ENCODE measurements at places on chromosomes 6 and 20.
A peak's percentile ranks its signal among the peaks of the same experiment; 100 is the strongest.

DNA sequence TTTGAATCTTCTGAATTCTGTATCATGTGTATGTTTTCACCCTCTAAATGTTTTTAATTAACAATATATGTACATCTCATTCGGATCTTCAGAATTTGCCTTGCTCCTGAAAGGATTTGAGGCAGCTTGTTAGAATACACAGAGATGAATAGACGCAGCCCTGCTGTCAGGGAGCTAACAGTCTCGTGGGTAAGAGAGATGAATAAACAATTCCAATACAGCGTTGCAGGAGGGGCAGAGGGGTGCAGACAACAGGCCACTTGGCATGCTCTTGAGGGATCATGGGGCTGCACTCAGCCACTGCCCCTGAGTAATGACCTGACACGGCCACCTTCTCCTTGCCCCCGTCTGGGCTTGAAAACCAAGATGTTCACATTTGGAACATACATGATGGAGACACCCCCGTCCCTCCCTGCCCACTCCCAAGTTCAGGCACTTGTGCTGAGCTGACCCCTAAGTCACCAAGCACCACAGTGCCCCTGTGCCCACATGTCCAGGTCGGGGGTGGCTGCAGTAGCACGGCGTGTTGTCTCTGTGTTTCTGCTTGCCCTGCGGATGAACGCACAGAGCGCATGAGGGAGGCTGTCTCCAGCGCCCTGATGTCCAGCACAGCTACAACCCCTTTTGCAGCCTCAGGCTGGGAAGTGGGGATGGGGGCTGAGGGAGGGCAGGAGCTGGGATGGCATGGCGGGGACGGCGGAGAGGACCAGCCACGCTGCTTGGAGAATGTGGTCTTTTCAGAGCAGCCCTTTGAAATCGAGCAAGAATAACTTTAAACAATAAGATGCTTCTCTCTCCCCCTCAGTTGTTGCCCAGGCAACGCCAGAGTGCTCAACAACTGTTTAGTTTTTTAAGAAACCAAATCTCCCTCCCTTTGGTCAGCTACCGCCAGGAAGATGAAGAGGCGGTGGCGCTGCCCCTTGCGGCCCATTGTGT is 33.0 kb upstream of the CDH22 start:
- DNase-seq = no peak

DNA sequence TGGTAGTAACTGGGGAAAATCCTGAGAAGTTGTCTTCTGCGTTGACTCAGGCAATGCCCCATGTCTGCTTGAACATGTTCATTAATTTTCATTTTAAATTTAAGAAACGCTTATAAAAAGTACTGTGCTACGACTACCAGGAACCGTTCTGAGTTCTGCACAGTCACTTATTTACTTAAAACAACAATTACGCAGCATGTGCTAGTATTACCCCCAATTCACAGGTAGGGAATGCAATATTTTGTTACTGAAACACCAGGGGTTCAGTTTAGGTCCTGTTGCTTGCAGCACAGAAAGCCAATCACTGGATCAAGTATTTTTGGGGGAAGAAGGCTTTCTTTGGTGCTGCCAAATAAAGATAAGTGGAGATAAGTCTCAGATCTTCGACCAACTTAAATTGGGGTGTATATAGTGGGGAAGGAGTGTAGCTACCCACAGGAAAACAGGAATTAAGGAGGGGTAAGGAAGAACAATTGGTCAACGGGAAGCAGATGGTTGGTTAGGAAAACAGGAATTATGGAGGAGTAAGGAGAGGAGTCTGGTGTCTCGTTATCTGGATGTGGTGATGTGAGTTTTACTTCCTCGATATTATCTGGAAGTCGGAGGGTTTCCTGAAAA is 5.2 kb upstream of the LRP11 start:
- no peak for DNase-seq

DNA sequence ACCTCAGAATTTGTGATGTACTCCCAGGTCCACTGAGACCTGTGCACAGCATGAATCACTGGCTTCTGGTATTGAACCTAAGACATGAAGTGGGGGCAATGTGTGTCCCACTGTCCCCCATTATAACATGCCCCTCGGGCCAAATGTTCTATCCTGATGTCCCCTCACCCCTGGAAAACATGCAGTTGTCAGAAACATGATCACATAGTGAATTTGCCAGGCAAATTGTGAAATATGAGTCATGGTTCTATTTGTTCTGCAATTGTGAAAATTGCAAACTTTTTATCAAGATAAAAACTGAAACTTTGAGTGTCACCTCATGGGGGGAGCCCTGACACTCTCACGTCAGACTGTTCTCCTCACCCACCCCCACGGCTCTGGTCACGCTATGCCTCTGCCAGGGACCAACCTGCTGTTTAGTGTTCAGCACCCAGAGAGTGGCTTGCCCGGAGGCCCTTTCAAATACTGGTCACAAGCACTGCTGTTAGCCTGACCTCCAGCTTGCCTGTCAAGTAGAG is 305.3 kb downstream of the CLIC5 start:
- peak; percentile 20 for DNase-seq

GRCh38 chr20:58892141-58892931 is 39.8 kb downstream of the GNAS start:
- DNase-seq = peak; percentile 70

GRCh38 chr6:114033606-114034005 is 62.7 kb upstream of the HDAC2 start:
- no peak for DNase-seq

GRCh38 chr6:32187009-32187709 is 2.8 kb downstream of the PBX2 start:
- no peak for DNase-seq

- no peak for DNase-seq
Measured at GRCh38 chr6:19231878-19232561, 605.1 kb upstream of the ID4 start.
